Testis (tissue), 5 donors: ENCODE measurements at places on chromosomes 2 and 18.
A peak's percentile ranks its signal among the peaks of the same experiment; 100 is the strongest.

- no peak for DNase-seq
Observed at GRCh38 chr2:77169426-77169825, 352.8 kb downstream of the LRRTM4 start.

- peak; percentile 39 for DNase-seq
Observed at GRCh38 chr2:222859786-222860612, 837 bp upstream of the ACSL3 start.

DNA sequence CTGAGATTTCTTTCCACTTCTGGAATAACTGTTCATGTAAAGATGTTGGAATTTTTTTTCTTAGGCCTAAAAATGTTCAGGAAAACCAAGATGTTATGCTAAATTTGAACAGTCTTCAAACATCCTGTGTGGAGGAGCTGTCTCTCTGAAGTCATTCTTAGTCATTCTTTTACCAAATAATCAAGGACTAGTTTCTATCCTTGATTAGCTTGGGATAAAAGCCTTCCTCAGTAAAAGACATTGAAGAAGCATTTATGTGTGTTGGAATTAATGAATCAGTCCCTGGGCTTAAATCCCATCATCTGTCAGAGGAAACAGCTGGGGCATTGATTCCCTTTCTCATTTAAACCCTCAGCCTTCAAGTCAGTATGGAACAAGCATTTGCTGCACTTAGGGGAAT is 300.1 kb upstream of the NXPH2 start:
- DNase-seq: no peak

DNA sequence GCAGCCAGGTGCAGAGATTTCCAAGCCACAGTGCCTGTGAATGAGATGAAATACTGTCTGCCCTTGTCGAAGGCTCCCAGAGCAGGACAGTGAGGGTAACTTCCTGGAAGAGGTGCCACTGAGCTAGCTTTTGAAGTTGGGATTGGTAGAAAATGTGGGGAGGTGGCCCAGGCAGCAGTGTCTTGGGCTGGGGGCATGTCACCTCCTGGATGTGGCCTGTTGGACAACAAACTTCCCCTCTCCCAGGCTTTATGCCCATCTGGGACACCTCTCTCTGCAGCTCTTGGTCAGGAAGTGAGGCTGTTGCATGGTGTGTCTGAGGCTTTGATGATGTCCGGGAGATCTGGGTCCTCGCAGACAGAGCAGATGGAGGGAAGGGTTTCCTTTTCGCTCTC is 151.4 kb downstream of the DYSF start:
- no peak for DNase-seq

DNA sequence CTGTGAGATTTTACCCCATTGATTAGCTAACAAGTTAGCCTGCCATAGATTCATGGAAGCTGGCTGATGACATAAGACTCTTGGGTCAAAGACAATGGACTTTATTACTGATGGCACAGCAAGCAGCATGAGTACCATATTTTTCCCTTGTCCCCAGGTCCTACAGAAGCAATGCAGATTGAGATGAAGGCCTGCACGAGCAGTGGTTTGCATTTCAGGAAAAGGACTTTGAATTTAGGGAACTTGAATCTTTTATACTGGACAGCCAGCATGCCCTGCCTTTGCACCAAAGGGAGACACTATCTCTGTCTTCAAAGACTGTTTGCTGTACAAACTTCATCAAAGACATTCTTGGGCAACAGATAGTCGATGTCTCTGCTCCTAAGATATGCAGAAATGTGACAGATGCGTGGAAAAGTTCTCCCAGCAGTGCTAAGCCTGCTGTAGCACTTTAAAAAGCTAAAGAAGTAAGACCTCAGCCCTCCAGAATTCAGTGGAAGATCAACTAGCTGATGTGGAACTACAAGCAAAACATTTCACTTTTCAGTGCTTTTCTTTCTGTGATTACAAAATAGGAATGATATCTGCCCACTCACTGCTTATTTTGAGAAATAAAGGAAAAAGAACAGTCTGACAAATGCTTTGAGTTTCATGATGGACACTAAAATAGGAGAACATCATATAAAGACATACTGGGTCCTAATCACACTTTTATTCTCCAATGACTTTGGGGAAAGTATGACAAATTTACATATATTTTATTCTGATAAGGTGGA is 44.4 kb upstream of the TANK start:
- no peak for DNase-seq

- DNase-seq: no peak
Observed at GRCh38 chr2:84639751-84640150, 123.5 kb downstream of the DNAH6 start.

- DNase-seq: peak; percentile 61
Observed at GRCh38 chr2:135709992-135710391, 31.7 kb upstream of the UBXN4 start.

DNA sequence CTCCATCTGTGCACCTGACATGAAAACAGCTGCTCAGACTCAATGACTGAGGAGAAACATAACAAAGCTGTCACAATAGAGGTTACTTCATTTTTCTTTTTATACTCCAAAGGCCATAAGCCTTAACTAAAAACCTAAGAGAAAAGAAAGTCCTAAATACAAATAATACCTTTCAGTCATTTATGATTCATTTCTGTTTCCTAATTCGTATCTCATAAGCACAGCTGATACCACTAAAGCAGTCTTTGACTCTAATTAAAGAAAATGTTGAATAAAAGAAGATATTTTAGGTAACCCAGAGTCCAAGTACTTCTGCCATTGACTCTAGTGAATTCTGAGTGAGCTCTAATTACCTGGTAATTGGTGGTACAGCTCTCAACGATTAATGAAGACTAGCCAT is 20.6 kb downstream of the NEMP2 start:
- DNase-seq: no peak

DNA sequence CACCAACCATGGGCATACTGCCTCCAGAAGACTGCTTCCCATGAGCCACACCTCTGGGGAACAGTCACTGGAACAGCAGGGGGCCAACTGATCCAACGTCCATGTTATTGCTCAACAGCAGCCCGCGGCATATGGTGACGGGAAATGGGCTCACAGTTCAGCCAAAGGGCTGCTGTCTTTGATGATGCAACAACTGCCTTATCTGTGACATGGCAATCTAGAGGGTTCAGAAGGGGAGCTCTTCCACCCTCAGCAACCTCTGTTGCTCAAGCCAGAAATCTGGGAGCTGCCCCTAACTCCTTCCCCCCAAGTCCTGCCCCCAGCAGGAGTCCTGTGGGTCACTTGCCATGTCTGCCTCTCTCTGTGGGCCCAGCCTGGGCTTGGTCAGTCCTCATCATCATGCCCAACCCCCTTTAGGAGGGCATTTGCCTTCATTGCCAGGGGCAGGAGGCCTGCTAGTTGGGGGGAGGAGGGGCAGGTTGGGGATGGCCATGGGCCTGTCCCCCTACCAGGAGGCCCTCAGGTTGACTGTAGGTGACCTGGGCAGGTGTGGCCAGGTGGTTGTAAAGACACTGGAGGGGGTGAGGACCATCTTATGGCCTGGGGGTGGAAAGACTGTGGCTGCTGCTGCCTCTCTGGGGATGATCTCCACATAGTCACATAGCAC is 212.9 kb downstream of the CYP26B1 start:
- DNase-seq: no peak

DNA sequence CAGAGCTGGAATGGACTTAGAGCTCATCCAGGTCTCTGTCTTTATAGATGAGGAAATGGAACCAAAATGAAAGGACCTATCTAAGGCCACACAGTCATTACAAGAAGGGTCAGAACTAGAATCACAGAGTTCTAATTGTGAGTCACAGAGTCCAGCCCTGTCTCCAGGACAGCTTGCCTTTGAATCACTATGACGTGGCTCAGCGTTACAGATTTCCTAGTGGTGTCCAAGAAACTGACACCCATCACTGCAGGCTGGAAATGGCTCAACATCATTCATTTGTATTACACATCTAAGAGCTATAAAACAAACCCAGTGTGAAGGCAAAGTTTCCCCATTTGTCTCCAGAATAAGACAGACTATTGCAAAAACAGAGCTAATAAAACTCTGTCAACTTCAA is 164.3 kb upstream of the SIX2 start:
- DNase-seq: no peak

DNA sequence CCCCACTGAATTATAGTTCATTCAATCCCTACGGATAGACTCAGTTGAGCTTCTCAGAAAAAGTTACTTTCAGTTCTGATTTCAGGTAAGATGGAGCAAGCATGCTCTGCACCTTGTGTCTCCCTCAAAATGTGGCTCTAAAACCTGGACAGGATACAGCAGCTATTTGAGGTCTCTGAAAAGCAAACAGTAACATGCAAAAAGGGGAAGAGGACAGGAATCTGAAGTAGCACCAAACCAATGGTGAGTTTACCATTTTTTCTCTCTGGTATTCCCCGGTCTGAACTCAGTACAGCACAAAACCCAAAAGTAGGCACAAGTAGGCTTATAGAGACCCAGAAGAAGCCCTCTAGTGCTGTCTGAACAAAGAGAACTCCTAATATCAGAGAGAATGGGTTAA is 34.1 kb downstream of the LANCL1 start:
- DNase-seq: no peak

DNA sequence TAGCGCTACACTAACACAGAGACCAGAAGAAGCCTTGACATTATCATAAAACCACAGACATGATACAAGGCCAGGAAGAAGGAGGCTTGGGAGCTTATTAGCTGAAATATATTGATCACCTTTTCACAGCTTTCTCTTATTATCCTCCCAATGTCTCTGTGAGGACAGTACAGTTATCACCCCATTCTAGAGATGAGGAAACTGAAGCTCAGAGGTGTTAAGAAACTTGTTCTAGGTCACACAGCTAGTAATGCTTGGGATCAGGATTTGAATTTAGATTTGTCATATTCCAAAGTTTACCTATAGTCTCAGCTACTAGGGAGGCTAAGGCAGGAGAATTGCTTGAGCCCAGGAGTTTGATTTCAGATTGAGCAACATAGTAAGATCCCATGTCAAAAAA is 44.6 kb upstream of the LTBP1 start:
- DNase-seq: no peak

DNA sequence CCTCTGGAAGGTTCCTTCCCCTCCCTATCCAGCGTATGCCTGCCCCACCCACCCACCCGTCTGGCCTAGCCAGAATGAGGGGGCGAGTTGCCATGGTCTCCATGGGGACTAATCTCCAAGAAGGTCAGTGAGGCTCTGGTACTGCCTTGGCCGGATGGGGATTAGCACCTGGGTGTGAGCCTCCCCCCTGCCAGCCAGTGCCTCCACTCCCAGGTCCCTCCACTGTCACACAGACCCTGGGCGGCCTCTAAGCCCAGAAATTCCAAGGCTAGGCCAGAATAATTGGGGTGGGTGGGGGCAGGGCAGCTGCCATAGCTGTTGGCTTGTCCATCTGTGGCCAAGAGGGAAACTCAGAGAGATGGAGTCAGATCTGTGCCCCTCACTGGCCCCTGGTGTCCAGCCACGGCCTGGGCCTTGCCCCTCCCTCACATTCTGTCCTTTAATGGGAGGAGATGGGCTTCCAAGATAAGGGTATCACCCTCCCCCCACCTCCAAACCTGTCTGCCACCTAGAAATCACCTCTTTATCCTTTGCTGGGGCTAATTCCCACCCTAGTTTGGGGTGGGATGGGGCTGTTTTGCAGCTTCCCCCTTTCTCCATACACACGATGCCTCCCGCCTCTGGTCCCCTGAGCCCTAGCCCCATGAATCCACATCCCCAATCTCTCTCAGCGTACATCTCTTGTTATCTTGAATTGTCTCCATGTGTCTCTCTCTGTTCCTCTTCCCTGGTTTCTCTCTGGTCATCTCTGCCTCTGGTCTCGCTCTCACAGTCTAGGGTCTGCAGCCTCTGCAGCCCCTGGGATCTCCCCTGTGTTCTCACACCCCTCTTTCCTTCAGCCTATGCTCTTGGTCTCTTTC is 6.0 kb upstream of the CRYBA2 start:
- DNase-seq: no peak

DNA sequence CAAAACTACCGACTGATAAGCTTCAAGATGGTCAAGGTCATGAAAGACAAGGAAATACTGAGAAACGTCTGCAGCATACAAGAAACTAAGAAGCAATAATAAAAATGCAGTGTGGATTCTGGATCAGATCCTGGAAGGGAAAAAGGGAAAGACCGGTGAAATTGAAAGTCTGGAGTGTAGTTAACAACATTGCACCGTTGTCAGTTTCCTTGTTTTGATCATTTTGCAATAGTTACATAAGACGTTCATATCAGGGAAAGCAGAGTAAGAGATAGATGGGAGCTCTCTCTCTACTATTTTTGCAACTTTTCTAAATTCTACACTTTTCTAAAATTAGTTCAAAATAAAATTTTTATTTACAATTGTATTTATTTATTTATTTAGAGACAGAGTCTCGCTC is 15.0 kb upstream of the ZNF407 start:
- no peak for DNase-seq

- DNase-seq: no peak
Observed at GRCh38 chr2:156512451-156512850, 76.3 kb downstream of the GPD2 start.

DNA sequence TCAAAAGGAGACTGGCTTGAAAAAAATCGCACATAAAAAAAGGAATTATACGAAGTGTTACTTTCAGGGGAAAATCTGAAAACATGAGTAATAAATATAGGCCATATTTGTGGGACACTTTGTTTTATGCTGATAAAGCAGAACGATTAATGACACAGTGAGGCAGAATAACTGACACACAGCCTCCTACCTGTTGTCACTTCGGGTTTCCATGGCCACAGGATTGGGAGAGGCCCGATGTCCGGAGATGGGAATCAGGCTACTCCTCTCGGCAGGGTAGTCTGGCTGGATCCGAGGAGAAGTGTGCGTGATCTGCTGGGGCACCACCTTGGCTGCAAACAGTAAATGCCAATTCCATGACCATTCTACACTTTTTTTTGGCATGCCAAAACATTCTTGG is 31.7 kb downstream of the SAP130 start:
- DNase-seq: no peak

GRCh38 chr2:227724394-227725039 is at the start of gene SCYGR6:
Gene SCYGR6, minus strand, starts transcription at chr2:227724757. Its CDS starts 0 bp downstream, at chr2:227724757.
- DNase-seq: no peak

- no peak for DNase-seq
Observed at GRCh38 chr2:75801234-75801982, 90.7 kb upstream of the GCFC2 start.

DNA sequence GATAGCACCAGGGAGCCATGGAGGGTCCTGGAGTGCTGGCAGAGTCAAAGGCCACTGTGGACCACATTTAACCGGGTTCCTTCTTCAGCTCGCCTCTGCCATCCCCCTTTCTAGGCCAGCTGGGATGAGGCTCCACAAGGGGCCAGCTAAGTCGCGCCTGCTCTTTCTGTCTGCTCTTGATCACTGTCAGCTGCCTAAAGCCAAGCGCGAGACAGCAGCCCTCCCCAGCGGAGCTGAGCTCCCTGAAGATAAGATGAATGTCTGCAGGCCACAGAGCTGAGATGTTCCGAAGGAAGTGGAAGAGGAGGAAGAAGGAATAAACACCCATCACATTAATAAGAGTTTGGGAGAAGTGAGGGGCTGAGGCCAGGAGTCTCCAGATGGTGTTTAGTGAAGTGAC is 99.6 kb downstream of the CELF4 start:
- DNase-seq: peak; percentile 19
